Dorsolateral prefrontal cortex (tissue), 122 donors: ENCODE measurements at places on chromosomes 11 and 22. TPM values are rescaled to one million over a fixed set of nuclear protein-coding genes. Genes with fewer than 3 reads are reported as not detected.

DNA sequence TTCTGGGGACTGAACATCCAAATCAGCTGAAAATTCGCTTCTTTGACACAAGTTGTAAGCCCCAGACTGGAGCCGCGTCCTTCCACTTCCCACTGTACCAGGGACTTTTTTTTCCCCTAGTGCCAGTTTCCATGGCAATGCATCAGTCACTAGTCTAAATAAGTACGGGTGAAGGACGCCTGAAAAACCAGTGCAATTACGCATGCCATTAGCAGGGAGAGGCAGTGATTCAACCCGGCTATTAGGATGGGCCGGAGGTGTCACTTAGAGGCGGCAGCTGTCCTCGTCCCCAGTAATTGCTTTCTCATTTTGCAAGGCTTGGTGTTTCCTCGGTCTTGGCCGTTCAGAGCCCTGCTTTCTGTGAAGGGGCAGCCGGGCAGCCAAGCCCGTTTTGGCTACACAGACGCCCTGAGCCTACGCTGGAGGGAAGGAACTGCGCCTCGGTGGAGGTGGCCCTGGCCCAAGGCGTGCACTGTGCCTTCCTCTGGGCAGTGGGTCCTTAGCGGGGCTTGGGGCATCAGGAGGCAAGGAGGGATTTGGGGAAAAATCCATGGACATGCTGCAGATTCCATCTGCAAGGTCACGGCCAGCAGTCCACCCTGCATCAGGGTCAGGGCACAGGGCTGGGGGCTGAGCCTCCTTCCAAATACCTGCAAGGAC, 319.7 kb downstream of the CTTN start:
- DNase-seq, result no peak

Gene POU2AF3
- 7.0 TPM for total RNA-seq

DNA sequence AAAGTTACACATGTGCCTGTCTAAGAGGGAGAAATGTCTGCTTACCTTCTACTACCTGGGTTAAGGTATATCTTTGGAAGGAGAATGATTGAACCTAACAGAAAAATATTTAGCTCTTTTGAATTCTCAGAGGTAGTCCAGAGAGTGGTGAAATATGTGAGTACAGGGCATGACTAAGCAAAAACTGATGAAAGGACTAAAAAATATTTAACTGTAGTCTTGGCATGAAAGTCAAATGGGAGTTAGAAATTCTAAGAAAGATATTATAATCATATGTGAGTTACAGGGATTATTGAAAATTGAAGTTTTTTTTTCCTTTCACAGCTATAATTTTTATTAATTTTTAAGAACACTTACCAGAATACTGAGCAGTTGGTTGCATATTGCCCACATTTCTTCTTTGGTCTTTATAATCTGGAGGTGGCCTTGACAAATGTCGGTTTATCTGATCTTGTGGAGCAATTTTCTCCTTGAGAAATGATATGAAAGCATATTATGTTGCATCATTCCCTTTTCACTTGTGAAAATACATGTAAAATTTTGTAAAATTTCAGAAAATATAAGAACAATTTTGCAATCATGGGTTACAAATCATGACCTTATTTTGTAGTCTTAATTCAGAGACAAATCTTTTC, 61.4 kb upstream of the MTMR2 start:
- no peak for DNase-seq

- no peak for DNase-seq
Measured at GRCh38 chr11:111949519-111950426, 12.6 kb downstream of the DIXDC1 start.

Gene NNMT
- 2.8 TPM for total RNA-seq

GRCh38 chr22:48755059-48755949, 1072.4 kb downstream of the BRD1 start:
- DNase-seq, result no peak

GRCh38 chr22:29212743-29213142, 7.0 kb downstream of the EMID1 start:
- no peak for DNase-seq

GRCh38 chr11:65546217-65546958, 11.8 kb downstream of the LTBP3 start:
- DNase-seq, result no peak

GRCh38 chr22:31233001-31233400, 20.9 kb downstream of the LIMK2 start:
- no peak for DNase-seq

Gene ADORA2A
- 5.1 TPM for total RNA-seq

Gene RAB38
- not detected for total RNA-seq

DNA sequence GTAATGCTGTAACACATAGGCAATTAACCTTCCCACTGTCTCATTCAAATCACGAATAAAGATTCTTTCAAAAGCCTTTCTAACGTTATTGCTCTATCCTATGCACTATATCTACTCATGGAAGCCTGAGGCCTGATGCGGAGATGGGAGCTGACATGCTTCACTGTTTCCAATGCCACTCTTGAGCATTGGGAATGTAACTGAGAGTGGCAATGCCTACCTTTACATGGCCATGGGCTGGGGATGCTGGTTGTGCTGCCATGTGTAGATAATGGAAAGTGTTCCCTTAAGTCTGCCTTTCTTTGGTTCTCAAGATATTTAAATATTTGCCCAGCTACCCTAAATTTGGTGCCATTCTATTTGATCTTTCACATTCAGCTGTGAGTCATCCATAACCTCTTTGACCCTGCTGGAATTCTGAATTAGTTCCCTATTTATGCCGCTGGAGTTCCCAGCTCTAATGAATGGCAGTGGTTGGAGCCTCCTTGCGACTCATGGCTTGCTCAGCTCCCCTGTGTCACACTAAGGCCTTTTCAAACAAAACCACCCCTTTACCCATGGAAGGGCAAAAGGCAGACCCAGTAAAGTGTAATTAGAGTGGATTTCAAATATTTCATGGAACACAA, 21.4 kb upstream of the DKK3 start:
- no peak for DNase-seq

GRCh38 chr11:5288108-5288905, 13.4 kb downstream of the OR51B4 start:
- DNase-seq, result no peak

Gene SMTNL1
- not detected for total RNA-seq

Gene PACSIN3
- 25.4 TPM for total RNA-seq

Gene MMP8
- total RNA-seq, result 0.94 TPM

GRCh38 chr22:45218976-45219375, 21.7 kb downstream of the KIAA0930 start:
- no peak for DNase-seq

Gene NEFH
- total RNA-seq, result 17.6 TPM

DNA sequence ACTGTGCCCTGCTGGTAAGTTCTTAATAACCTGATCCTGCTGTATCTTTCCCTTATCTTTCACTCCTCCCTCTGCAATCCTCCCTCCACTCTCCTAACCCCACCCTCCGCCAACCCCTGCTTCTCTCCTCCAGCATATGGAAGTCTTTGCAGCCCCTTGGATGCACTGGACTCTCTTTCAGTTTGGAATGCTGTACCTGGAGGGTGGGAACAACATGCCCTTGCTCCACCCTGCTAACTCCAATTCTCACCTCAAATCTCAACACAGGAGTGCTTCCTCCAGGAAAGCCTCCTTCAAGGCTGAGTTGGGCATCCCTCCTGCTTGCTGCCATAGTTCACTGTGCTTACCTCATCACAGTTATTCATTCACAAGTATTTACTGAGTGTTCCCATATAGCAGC, 52.8 kb upstream of the LDLRAD3 start:
- DNase-seq, result no peak

Gene LSP1
- 5.9 TPM for total RNA-seq

GRCh38 chr11:67368621-67369020, 4.8 kb downstream of the CLCF1 start:
- DNase-seq, result no peak

Gene A4GALT
- total RNA-seq, result 16.4 TPM

- no peak for DNase-seq
Measured at GRCh38 chr11:124943741-124944140, 7.9 kb upstream of the HEPACAM start.

Gene PVALB
- total RNA-seq, result 79.9 TPM

Gene MFNG
- 3.8 TPM for total RNA-seq

DNA sequence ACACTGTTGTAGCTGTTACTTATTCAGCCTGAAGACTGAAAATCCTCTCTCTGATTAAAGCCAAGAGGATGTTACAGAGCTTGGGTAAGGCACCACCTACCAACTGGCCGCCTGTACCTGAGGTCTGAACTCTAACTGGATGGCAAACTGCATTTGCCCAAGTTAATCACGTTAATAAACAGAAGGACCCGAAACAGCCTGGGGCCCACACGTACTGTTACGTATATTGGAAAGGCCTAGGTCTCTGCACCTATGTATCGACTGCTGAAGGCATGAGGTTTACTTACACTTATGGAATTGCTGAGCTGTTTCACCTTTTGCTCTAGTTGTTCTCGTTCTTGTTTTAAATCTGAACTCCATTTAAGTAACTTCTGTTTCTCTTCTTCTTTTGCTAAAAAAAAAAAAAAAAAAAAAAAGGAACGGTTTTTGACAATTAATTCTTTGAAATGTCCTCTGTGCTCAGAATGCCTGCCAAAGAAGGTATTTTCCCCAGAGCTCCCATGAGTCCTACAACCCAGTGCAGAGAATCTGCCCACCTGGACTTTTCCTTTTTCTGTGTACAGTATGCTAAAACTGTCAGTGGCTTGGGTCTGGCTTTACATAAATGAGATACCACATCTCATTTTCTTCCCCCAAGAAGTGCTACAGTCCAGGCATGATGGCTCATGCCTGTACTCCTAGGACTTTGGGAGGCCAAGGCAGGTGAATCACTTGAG, 13.1 kb downstream of the LARGE2 start:
- no peak for DNase-seq

GRCh38 chr11:4580124-4580523, 1.4 kb upstream of the OR52I2 start:
- no peak for DNase-seq

GRCh38 chr22:40247976-40248375, 70.3 kb downstream of the TNRC6B start:
- no peak for DNase-seq

- no peak for DNase-seq
Measured at GRCh38 chr11:128621601-128622501, 34.5 kb upstream of the ETS1 start.

Gene OR2AG2
- total RNA-seq, result 0.63 TPM

GRCh38 chr11:2940147-2940920, 11.1 kb upstream of the PHLDA2 start:
- no peak for DNase-seq

GRCh38 chr22:28940441-28940840, 57.1 kb downstream of the ZNRF3 start:
- no peak for DNase-seq

Gene APOBEC3B
- not detected for total RNA-seq

GRCh38 chr11:27012234-27012921, 18.5 kb downstream of the FIBIN start:
- no peak for DNase-seq

Gene IRAG1
- 123 TPM for total RNA-seq

Gene CCDC73
- not detected for total RNA-seq

Gene GALNT18
- total RNA-seq, result 29.2 TPM

- DNase-seq, result no peak
Measured at GRCh38 chr22:50595189-50595588, 5.4 kb upstream of the MAPK8IP2 start.

- DNase-seq, result no peak
Measured at GRCh38 chr11:123260511-123261211, 65.6 kb upstream of the CLMP start.
